Erythroblast (primary cell): ENCODE measurements at places on chromosomes 6 and 20.

GRCh38 chr6:25682324-25682723 is 30.3 kb downstream of the SCGN start:
- peak; percentile 10 for DNase-seq

DNA sequence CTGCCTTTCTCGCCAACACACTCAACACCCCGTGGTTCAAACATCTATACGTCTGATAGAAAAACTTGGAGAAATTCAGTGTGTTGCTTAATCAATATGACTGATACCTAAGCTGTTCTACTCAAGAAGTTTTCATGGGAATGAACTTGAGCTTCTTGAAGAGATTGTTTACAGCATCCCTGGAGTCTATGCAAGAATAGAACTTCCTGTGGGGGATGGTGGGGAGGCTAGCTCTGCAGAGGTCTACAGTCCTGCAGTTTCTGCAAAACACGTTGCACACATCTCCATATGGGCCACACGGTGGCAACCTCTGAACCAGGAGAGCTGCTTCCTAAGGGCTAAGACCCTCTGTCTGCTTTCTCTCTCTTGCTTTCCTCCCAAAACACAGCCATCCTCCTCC is 32.7 kb upstream of the FANCE start:
- DNase-seq: peak; percentile 17

- no peak for DNase-seq
Measured at GRCh38 chr20:63044605-63045004, 37.8 kb upstream of the BHLHE23 start.

GRCh38 chr6:154445417-154445816 is 65.1 kb downstream of the CNKSR3 start:
- no peak for DNase-seq

- DNase-seq: no peak
Measured at GRCh38 chr6:166282394-166283032, 25.7 kb downstream of the PRR18 start.

DNA sequence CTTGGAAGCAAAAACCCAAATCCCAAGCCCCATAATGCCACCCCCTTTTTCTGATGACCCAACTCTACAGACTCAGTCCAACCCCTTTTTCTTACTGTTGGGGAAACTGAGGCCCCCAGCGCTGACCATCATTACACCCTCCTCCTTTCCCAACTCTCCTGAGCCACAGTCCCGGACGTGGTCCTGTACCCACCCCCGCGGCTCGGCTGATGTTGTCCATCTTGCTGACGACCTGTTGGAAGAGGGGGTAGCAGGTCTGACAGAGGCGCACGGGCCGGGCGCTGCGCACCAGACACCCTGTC is 533 bp downstream of the OSTM1 start:
- DNase-seq: no peak

DNA sequence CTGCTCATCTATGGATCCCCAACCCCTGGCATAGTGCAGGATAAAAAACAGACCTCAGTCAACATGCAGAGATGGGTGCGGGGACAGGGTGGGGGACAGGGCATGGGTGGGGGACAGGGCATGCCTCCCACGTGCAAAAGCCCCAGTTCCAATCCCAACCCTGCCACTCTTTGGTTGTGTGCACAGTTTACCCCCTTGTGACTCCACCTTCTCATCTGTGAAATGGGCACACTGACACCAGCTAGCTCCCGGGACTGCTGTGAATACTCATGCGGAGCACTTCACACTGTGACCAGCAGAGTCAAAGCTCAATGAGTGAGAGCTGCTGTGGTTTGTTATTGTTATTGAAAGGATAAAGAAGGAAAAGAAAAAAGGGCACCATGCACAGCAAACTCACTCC is 69.3 kb downstream of the NFATC2 start:
- DNase-seq: no peak

- peak; percentile 22 for DNase-seq
Measured at GRCh38 chr6:157428427-157429202, 47.6 kb downstream of the ZDHHC14 start.

DNA sequence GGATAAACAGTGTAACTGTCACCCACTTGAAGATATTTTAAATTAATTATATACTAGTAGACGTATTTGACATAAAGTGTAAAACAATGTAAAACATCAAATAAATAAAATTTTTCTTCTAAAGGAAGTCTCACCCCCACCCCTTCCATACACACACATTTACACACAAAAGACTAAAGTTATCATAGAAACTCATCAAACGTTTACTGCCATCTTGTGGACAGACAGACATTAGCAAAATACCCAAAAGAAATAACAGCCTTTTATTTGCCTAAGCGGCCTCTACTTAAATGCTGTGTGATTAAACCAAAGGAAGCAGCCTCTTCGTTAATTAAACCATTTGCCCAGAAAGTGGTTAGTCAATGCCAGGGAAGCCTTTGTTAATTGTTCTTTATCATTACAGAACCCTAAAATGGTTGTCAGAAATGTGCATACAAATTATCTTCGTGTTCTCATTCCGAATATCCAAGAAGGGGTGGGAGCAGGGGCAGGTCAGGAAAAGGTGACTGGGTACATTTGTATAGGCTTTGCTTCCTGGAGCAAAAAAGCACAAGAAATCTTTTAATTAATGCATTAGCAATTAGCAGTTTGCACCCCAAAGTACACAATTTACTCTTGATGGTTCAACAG is 176.2 kb upstream of the SASH1 start:
- DNase-seq: peak; percentile 31

DNA sequence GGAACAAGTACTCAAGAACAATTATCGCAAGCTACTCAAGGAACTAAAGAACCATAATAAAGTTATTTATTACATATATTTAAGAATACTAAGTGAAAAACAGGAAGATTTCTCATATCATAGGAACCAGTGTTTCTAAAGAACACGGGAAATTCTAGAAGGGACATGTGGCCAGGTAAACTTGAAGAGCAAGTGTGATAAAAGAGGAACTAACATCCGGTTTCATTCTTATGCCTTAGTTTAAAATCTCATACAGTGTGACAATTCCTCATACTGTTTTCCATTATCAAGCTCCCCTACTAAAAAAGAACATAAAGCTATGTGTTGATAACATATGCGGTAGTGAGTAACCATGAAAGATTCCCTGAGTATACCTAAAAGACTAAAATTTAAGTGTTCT is 163.5 kb upstream of the SHLD1 start:
- DNase-seq: no peak

- no peak for DNase-seq
Measured at GRCh38 chr20:48493966-48494365, 333.8 kb downstream of the PREX1 start.
